ENCODE measurements at places on chromosomes 3 and 15.

DNA sequence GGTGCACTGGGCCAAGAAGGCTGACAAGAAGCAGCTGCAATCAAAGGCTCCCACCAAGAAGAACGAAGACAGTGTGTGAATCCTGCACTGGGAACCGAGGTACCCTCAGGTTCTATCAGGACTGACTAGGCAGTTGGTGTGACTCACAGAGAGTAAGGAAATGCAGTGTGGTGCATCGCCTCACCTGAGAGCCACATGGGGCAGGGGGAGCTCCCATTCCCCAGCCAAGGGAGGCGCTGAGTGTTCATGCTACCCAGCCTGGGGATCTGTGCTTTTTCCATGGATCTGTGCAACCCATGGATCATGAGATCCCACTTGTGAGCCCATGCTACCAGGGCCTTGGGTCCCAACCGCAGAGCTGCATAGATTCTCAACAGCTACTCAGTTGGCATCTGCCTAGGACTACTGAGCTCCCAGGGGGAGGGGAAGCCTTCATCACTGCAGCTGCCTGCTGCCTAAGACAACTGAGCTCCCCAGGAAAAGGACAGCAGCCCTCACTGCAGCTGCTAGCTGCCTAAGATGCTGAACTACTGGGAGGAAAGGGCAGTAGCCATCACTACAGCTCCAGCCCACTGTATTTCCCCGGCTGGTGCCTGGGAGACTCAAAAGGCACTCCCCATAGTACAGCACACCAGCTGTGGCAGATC lies 6.9 kb upstream of the PLSCR2 start:
- DNase-seq = no peak
- no peaks in the 10 kb centered on the region for H3K4me1 ChIP-seq
- peaks cover 6% of the 10 kb centered on the region for H3K36me3 ChIP-seq

- no peak for DNase-seq
- H3K4me3 ChIP-seq = no peak overlapping the region
- no peaks in the 10 kb centered on the region for H3K27me3 ChIP-seq
- no peaks in the 10 kb centered on the region for H3K36me3 ChIP-seq
- H3K4me1 ChIP-seq = no peaks in the 10 kb centered on the region
Observed at GRCh38 chr3:75129101-75129500, 514.6 kb upstream of the CNTN3 start.

DNA sequence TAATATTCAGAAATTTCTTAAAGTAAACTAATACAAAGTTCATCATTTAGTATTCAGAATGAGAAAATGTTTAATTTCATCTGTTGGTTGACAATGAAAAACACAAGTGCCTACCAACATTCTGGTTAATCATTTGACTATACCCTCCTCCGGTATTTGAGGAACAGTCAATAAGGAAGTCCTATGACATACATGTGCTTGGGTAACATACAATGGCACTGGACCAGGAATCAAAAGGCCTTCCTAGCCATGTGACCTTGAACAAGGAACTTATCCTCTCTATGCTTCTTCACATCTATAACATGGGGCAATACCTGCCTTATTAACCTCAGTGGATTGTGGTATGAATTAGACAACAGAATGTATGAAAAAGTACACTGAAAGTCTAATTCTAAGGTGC lies 65.8 kb downstream of the ZNF280D start:
- no peak for DNase-seq
- peaks cover 28% of the 10 kb centered on the region for H3K36me3 ChIP-seq
- no peak overlapping the region for H3K27ac ChIP-seq

DNA sequence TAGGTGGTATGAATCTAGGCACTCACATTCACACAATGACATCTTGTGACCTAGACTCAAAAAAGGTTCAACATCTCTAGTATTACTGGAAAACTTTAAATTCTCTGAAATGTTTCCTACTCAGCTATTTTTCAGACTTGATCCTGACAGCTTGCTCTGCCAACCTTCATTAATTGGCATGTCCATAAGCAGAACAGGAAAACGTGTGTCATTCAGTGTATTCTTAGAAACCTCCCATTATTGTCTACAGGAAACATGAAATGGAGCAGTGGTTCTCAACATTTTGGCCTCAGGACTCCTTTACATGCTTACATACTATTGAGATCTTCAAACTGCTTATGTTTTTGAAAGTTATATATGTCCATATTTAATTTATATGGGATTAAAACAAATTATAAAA lies 363.2 kb downstream of the NAALADL2 start:
- no peak overlapping the region for H3K27ac ChIP-seq
- no peak for DNase-seq
- H3K27me3 ChIP-seq = no peaks in the 10 kb centered on the region
- peaks cover 4% of the 10 kb centered on the region for H3K36me3 ChIP-seq

DNA sequence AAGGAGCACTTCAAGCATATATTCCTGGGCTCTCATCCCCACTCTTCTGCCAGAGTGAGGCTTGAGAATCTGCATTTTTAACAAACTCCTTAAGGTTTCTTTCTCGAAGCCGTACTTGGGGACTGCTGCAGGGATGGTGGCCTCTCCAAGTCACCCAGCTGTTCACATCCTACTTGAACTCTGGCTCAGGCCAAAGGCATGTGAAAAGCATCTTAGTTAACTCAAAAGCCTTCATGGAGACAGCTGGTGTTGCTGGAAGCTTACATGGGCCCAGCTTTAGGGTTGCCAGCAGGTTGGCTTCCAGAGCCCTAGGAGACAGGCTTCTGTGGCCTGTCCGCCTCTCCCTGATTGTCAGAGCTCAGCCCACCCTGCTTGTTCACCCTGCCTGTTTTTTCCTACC lies 139.2 kb downstream of the THSD4 start:
- no peak for DNase-seq
- no peaks in the 10 kb centered on the region for H3K4me1 ChIP-seq
- no peaks in the 10 kb centered on the region for H3K36me3 ChIP-seq

- no peaks in the 10 kb centered on the region for H3K27me3 ChIP-seq
- no peaks in the 10 kb centered on the region for H3K36me3 ChIP-seq
- H3K4me1 ChIP-seq = no peaks in the 10 kb centered on the region
- no peak overlapping the region for H3K4me3 ChIP-seq
- DNase-seq = no peak
- H3K27ac ChIP-seq = no peak overlapping the region
Observed at GRCh38 chr3:95752199-95752598, 1062.2 kb upstream of the EPHA6 start.

- no peak overlapping the region for H3K4me3 ChIP-seq
- no peak for DNase-seq
- H3K27me3 ChIP-seq = peaks cover 3% of the 10 kb centered on the region
- H3K4me1 ChIP-seq = peaks cover 5% of the 10 kb centered on the region
Observed at GRCh38 chr15:68729789-68730411, 90.8 kb downstream of the ANP32A start.

DNA sequence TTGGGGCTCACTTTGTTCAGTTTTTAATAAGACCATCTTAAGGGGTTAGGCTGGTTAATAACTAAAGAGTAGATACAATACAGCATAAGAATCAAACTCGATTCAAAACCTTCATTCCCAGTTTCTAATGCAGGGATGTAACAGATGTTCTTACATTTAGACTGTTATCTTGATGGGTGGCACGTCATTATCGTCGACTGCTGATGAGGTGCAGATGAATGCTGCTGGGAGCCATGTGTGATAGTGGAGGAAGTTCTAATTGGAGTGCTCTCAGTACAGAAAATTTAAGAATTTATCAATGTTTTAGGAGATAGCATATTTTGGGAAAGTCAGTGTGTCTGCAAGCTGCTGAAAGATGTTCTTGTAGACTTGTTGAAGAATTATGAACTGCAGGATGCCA lies 331.5 kb downstream of the PTPRG start:
- H3K4me3 ChIP-seq = no peak overlapping the region
- peaks cover 6% of the 10 kb centered on the region for H3K4me1 ChIP-seq
- no peak for DNase-seq
- no peak overlapping the region for H3K27ac ChIP-seq

- H3K27me3 ChIP-seq = no peaks in the 10 kb centered on the region
- no peak for DNase-seq
- no peaks in the 10 kb centered on the region for H3K36me3 ChIP-seq
- no peaks in the 10 kb centered on the region for H3K4me1 ChIP-seq
Observed at GRCh38 chr3:24538891-24539290, 44.2 kb upstream of the THRB start.

GRCh38 chr15:89004726-89005030 lies 83.6 kb upstream of the ABHD2 start:
- peaks cover 11% of the 10 kb centered on the region for H3K4me1 ChIP-seq
- H3K4me3 ChIP-seq = no peak overlapping the region
- no peaks in the 10 kb centered on the region for H3K36me3 ChIP-seq
- DNase-seq = no peak

GRCh38 chr15:98727115-98728040 lies 79.0 kb downstream of the IGF1R start:
- H3K4me3 ChIP-seq = no peak overlapping the region
- no peaks in the 10 kb centered on the region for H3K36me3 ChIP-seq

DNA sequence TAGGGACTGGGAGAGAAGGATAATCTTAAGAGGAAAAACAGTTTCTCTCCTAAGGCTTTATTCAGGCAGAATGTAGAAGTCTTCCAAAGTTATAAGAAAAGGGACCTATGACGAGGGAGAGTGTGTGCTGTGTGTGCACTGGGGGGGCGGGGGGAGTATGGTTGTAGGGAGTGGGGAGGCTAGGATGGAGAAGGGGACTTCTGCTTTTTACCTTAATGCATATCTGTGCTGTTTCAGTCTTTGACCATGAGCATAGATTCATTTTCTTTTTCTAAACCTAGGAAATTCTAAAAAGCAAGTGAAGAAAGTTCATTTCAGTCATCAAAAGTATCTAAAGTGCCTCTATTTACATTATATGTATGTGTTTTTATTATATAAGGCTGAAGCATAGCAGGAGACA lies 52.6 kb upstream of the RASA2 start:
- H3K27me3 ChIP-seq = no peaks in the 10 kb centered on the region
- H3K4me3 ChIP-seq = no peak overlapping the region
- H3K36me3 ChIP-seq = no peaks in the 10 kb centered on the region
- H3K27ac ChIP-seq = no peak overlapping the region

- H3K27ac ChIP-seq = peak overlapping the region; percentile 76
- H3K27me3 ChIP-seq = no peaks in the 10 kb centered on the region
- H3K4me3 ChIP-seq = peak overlapping the region; percentile 76
- H3K36me3 ChIP-seq = peaks cover 10% of the 10 kb centered on the region
Observed at GRCh38 chr3:46269556-46269955, 27.3 kb downstream of the CCR3 start.

- no peaks in the 10 kb centered on the region for H3K27me3 ChIP-seq
- H3K36me3 ChIP-seq = no peaks in the 10 kb centered on the region
- H3K4me3 ChIP-seq = no peak overlapping the region
- DNase-seq = no peak
- H3K4me1 ChIP-seq = peaks cover 38% of the 10 kb centered on the region
- no peak overlapping the region for H3K27ac ChIP-seq
Observed at GRCh38 chr15:74458473-74458872, 2.5 kb downstream of the UBL7 start.

- DNase-seq = no peak
- H3K4me3 ChIP-seq = peak overlapping the region; percentile 15
- no peaks in the 10 kb centered on the region for H3K27me3 ChIP-seq
- H3K4me1 ChIP-seq = peaks cover 23% of the 10 kb centered on the region
- H3K36me3 ChIP-seq = no peaks in the 10 kb centered on the region
Observed at GRCh38 chr3:102057781-102058421, 208.6 kb downstream of the NFKBIZ start.

- H3K4me1 ChIP-seq = peaks cover 16% of the 10 kb centered on the region
- H3K4me3 ChIP-seq = no peak overlapping the region
- H3K36me3 ChIP-seq = no peaks in the 10 kb centered on the region
- no peak for DNase-seq
- H3K27ac ChIP-seq = no peak overlapping the region
Observed at GRCh38 chr3:197426121-197426566, 127.7 kb upstream of the DLG1 start.

- peaks cover 42% of the 10 kb centered on the region for H3K4me1 ChIP-seq
- H3K4me3 ChIP-seq = no peak overlapping the region
- no peak for DNase-seq
Observed at GRCh38 chr3:3133500-3133899, 6.8 kb downstream of the TRNT1 start.

DNA sequence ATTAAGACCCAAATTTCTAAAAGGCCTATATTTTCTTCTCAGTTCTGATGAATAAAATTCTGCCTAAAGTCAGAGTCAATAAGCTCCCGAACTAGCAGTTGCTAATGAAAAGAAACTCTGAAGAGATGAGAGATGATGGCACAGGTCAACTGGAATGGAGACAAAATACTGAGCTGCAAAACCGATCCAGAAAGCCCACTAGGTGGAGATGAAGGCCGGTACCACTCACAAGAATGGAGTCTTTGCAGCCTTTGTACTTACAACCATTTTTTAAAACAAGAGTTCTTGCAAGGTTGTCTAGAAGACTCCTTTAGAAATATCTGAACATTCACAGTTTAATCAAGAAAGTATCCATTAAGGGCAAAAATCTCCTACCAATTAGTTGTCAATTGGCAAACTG lies 119.9 kb upstream of the TJP1 start:
- no peak overlapping the region for H3K4me3 ChIP-seq
- DNase-seq = no peak
- no peak overlapping the region for H3K27ac ChIP-seq
- no peaks in the 10 kb centered on the region for H3K4me1 ChIP-seq
- H3K27me3 ChIP-seq = peaks cover 8% of the 10 kb centered on the region

DNA sequence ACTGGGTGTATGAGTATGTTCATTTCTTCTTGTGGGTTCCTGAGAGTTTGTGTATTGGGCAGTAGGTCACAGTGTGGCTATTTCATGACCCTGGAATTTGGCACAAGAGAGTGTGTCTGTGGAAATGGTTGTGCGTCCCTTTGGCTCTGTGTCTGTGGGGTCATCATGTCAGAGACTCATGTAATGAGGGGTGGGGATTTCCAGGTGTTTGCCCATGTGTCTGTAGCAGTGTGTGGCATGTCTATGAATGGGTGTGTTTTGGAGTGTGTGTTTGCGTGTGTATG lies 1.3 kb upstream of the GATA2 start:
- no peaks in the 10 kb centered on the region for H3K36me3 ChIP-seq
- H3K4me3 ChIP-seq = peak overlapping the region; percentile 2
- peaks cover 40% of the 10 kb centered on the region for H3K27me3 ChIP-seq
- no peak for DNase-seq
- no peaks in the 10 kb centered on the region for H3K4me1 ChIP-seq
- H3K27ac ChIP-seq = no peak overlapping the region

DNA sequence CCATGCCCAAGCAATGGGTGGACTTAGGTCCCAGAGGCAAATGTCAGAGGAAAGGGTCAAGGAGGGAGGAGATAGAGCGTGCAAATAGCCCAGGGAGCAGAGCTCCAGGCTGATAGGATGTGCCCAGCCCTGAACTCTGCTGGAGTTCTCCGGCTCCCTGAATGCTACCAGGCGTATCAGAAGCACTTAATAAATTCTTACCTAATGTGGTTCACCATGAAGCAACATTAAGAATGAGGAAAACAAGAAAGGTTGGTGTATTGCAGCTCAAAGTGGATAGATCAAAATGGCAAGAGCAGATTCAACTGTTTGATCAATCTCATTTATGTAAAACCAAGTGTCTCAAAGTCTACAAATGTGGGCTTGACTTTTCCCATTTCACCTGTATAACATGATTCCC lies 38.3 kb downstream of the PXYLP1 start:
- H3K27me3 ChIP-seq = no peaks in the 10 kb centered on the region
- H3K4me3 ChIP-seq = no peak overlapping the region

DNA sequence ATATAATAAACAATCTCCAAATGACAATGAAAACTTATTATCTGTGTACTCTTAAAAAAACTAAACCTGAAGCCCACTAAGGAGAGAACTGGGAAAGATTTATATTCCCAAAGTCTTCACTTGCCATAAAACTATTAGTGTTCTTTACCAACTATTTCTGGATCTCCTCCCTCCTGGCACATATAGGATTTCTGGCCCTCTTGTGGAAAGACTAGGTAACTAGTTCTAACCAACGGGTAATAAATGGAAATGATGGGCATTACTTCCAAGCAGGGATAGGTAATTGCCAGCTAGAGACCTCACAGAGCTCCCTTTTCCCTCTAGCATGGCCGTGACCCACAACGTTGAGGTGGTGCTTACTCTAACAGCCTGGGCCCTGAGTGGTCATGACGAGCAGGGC lies 110.1 kb downstream of the DNAH12 start:
- H3K27me3 ChIP-seq = peaks cover 3% of the 10 kb centered on the region
- H3K36me3 ChIP-seq = no peaks in the 10 kb centered on the region
- H3K4me1 ChIP-seq = no peaks in the 10 kb centered on the region
- H3K27ac ChIP-seq = no peak overlapping the region
- H3K4me3 ChIP-seq = no peak overlapping the region

Measured in natural killer cell treated with Interleukin-12 subunit alpha and Interleukin-12 subunit beta and Interleukin-15 and Interleukin-18, amount 100 ng/mL, for 72 hours (primary cell).